ENCODE measurements at places on chromosomes 11 and 22. TPM values are rescaled to one million over a fixed set of nuclear protein-coding genes. Genes with fewer than 3 reads are reported as not detected.

GRCh38 chr11:100816823-100817222 is 129.7 kb downstream of the ARHGAP42 start:
- no peak for DNase-seq

GRCh38 chr22:50403701-50404101 is 60.6 kb downstream of the PPP6R2 start:
- DNase-seq, result no peak

DNA sequence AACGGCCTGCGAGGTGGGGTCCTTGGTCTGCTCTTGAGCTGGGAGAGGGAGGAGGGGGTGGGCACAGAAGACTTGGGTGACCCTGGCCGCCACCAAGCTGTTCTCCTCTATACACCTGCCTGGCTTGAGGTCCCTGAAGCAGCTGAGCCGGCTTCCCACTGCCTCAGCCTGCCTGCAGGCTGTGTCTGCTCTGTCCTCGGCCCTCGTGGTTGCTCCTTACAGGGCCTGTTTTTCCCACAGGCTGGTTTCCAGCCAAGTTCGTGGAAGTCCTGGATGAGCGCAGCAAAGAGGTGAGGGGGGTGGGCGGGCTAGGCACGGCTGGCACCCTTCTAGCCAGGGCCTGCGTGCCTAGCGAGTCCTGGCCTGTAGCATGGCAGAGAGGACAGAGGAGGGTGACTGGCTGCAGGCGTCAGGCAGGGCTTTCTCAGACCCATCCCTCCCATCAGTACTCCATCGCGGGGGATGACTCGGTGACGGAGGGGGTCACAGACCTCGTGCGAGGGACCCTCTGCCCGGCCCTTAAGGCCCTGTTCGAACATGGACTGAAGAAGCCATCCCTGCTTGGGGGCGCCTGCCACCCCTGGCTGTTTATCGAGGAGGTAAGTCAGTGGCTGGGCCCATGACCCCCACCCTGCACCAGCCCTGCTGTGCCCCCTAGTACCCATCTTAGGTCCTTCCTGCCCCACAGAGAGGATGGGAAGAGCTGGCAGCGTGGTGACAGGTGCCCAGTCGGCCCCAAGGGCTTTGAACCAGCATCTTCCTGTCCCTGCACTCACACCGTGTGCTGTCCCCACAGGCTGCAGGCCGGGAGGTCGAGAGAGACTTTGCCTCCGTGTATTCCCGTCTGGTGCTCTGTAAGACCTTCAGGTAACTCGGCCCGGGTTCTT is 37.7 kb downstream of the SGSM3 start:
- no peak for DNase-seq

GRCh38 chr22:47629273-47629711 is 866.8 kb downstream of the TBC1D22A start:
- no peak for DNase-seq

GRCh38 chr22:44550711-44551491 is 52.9 kb upstream of the RTL6 start:
- no peak for DNase-seq

DNA sequence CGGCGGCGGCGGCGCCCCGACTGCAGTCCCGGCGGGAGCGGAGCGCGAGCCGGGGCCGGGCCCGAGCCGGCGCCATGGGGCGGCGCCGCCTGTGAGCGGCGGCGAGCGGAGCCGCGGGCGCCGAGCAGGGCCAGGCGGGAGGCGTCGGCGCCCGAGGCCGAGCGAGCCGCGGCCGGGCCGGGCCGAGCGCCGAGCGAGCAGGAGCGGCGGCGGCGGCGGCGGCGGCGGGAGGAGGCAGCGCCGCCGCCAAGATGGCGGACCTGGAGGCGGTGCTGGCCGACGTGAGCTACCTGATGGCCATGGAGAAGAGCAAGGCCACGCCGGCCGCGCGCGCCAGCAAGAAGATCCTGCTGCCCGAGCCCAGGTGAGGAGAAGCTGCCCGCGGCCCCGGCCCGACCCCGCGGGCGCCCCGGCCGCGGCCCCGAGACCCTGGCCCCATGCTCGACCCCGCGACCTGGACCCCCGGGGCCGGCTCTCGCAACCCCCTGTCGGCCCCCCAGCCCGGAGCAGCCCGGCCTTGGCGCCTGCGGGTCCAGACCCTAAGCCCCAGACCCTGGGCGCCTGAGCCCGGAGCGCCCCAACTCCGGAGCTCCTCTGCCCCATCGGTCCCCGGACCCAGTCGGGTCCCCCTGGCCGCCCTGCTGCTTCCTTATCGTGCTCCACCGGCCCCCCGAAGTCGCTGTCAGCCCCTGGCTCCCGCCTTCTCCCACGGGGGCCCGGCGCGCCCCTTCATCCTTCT is at the start of gene GRK2:
Gene GRK2 (plus strand): TSS at position 25 of the 739 bp plus-strand sequence. CDS start 227 bp downstream, at position 252.
- DNase-seq, result no peak

DNA sequence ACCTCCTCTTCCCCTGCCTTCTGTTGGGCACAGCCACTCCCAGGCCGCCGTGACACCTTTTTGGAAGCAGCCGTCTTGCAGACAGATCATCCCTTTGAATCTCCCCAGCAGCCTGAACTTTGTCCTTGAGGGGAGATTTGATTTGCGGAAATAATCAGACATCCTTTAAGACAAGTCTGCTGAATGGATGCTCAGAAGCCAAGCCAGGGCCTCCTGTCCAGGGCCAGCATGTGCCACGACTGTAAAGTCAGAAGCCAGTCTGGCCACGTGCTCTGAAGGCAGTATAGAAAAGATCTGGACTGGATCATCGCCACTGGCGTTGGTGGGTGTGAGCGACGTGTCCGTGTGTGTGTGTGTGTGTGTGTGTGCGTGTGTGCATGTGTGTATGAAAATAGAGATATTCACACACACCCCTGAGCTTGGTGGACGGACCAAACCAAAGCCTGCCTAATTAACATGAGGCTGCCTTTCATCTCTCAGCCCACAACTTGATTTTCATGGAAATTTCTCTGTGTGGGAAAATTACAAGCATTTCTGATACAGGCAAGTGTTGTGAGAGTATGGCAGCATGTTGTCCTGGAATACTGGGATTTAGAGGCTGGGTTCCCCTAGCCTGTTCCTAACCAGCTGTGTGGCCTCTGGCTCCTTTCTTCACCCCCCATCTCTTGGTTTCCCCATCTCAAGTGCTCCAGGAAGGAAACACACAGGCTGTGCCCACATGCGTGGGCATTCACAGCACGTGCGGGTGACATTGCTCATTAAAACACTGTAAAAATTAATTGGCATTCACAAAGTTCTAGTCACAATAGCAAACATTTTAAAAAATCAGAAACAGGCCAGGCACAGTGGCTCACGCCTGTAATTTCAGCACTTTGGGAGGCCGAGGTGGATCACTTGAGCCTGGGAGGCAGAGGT is 61.8 kb upstream of the WNT7B start:
- DNase-seq, result no peak

DNA sequence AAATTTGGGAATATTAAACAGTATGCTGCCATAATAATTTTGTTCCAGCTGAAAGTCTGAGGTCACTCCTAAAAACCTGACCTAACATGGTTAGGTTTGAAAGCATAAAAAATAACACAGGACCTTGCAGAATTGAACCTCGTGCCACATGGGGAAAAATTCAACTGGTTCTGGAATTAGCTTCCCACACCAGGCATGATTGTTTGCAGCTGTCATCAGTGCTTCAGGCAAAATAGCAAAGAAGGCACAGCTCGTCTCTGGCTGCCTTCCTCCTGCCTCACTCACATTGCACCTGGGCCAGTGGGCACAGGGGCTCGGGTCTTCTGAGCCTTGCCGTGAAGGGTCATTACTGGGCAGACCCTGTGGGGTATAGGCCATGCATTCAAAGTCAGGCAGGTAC is 153.8 kb upstream of the ARHGAP20 start:
- no peak for DNase-seq

- no peak for DNase-seq
Measured at GRCh38 chr11:65621460-65621859, 5.9 kb downstream of the PCNX3 start.

DNA sequence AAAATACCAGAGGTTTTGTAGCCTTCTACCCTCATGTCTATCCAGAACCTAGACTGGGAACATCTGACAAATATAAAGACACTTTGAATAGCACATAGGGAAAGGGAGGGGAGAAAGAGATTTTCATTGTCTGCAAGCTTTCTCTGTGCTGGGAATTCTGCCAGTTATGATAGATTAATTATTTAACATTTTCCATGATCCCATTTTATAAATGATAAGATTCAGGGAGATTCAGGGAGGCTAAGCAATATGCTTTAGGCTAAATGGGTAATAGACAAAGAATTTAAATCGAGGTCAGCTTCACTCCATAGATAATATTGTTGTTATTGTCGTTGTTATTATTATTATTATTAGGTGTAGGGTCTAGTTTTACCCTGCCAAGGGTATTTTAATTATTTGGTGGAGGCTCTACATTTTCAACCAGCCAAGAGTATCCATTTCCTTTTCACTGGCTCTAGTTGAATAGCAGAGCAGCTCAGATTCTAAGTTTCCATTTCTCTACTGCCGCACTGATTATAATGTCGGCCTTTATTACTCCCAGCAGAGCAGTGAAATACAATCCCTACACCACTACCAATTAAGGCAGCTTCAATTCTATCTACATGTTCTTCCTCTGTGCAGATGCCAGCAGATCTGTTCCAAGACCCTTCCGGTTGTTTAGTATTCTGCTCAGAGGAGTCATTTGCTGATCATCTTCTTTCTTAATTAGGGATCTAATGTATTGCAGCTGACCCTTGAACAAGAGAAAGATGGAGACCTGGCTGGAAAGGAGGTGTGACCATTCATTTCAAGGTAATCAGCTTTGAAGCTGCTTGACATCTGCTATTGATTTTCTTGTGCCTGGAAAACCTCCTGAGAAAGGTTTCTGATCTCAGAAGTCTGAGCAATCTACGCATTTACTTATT is 23.8 kb upstream of the SYN3 start:
- no peak for DNase-seq

GRCh38 chr11:93221539-93221938 is 23.7 kb upstream of the SLC36A4 start:
- DNase-seq, result no peak

- no peak for DNase-seq
Measured at GRCh38 chr11:10348650-10349280, 43.9 kb downstream of the ADM start.

DNA sequence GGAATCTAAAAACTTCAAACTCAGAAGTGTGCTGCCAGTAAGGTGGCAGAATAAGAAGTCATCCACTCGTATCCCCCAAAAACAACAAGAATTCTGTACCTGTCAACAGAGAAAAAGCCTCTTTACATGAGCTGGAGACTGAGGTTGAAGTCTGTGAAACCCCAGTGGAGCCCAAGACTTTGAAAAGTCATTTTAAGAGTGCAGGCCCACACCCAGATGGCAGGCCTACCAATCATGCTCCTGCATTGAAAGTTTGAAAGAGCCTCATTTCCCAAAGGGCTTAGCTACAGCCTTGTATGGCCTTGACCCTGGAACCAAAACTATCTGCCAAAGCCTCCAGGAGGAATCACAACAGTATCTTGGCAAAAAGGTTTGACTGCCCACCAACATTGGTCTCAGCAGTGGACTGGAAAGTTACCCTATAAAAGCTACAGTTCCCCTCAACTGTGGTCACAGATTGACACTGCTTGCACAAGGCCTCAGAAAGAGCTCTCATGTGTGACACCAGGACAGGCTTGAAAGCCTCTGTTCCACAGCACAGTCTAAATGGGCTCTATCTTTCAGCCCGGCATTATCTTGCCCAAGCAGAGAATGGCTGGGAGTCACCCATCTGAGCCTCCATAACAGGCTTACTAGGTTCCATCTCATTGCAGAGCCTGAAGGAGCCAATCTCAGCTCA is 47.7 kb downstream of the SLC22A9 start:
- no peak for DNase-seq

- no peak for DNase-seq
Measured at GRCh38 chr11:68928136-68928880, 24.6 kb downstream of the IGHMBP2 start.

DNA sequence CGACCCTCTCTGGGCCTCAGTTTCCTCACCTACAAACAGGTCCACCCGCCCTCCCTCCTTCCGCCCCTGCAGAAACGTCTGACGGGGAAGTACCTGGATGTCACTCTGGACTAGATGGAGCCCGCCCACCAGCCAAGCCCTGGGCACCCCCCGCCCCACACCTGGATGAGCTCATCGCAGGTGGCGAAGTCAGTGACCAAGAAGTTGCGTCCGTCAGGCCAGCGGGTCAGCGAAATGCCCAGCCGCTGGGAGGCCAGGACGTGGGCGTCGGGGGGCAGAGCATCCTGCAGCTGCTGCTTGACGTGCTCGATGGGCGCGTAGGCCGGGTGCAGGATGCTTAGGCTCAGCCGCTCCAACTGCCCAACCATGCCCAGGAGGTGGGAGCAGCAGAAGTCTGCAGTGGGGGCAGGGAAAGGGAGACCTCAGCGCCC is 897 bp downstream of the PNPLA5 start:
- peak; percentile 50 for DNase-seq

DNA sequence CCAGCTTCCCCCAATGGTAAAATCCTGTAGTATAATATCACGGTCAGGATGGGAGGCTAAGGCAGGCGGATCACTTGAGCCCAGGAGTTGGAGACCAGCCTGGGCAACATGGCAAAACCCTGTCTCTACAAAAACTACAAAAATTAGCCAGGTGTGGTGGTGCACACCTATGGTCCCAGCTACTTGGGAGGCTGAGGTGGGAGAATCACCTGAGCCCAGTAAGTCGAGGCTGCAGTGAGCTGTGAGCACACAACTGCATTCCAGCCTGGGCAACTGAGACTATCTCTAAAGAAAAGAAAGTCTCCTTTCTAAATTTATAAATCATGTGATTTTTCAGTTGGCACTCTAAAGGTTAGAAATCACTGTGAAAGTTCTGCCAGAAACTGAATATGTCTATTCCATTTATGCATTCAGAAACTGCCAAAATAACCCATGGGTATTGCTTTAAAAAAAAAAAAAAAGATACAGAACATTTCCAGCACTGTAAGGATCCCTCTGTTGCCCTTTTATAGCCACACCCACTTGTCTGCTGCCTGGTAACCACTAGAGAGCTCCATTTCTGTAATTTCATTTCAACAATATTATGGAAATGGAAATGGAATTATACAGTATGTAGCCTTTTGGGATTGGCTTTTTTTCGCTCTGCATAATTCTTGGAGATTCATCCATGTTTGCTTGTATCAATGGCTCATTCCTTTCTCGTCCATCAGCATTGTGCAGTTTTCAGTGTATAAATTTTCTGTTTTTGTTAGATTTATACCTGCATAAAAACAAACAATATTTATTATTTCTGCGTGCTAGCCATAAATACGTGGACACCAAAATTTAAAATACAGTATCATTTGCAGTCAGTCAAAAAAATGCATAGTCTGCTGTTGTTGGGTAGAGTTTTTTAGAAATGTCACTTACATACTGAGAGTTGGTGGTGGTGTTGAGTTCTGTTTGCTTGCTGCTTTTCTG is 9.4 kb downstream of the CDC45 start:
- DNase-seq, result no peak

GRCh38 chr11:63614136-63614671 is at the start of gene PLAAT3:
Gene PLAAT3, minus strand, starts transcription at chr11:63614433. Its CDS starts 419 bp downstream, at chr11:63614014.
- DNase-seq, result peak; percentile 86

GRCh38 chr11:107898270-107898669 is 30.0 kb upstream of the RAB39A start:
- DNase-seq, result no peak

- no peak for DNase-seq
Measured at GRCh38 chr11:72432347-72433287, 1.7 kb downstream of the CLPB start.

- no peak for DNase-seq
Measured at GRCh38 chr11:57936050-57936418, 87.6 kb upstream of the OR9Q1 start.

The GGTLC2 gene
- total RNA-seq, result not detected

The OR5M11 gene
- total RNA-seq, result not detected

Measured in H9 (cell line).